ENCODE measurements at places on chromosomes 6 and 20.

GRCh38 chr6:135748189-135748588 lies 103.3 kb upstream of the PDE7B start:
- DNase-seq = no peak

DNA sequence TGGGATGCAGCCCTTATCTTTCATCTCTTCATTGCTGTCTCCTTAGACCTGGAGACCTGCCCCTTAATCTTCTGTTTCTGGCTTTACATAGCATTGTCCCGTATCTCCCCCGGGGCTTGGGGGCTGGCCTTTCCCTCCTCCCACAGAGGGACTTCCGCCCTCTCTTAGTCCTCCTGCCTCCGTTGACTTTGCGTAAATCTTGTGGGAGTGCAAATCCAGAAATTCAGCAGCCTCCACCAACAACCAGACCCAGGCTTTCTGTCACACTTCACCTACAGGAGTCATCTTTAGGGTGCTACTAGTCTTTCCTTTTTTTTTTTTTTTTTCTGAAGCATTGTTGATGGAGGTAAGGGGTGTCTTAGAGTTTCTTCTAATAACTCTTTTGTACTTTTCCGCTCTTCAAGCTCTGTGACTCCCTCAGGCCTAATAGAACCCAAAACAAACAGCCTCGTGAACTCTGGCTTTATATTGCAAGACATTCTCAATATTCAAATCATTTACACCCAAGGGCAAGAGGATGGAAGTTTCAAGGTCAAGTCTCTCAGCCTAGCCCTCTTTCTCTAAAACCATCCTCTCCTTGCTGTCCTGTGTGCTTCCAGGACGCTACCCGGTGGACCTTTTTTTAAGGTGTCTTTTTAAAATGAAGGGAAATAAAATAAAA lies 66.2 kb downstream of the RREB1 start:
- DNase-seq = no peak

- DNase-seq = no peak
Observed at GRCh38 chr6:124694139-124694705, 268.0 kb upstream of the RNF217 start.

DNA sequence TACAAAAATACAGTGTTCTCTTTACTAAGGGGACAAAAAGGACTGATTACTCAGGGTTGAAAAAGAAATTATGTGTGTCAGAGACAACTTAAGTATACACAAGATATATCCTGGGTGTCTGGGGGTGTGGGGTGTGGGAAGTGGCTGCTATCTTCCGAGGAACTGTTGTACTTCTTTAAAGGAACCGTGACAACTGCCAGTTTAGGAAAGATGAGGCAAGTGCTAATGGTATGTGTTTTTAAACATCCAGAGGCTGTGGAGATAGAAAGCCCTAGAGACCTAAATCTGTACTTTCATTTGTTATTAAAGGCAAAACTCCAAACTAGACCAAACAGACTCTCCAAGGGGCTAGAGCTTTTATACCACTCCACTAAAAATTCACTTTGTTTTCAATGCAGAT lies 95.6 kb downstream of the SNAP25 start:
- DNase-seq = peak; percentile 47

- DNase-seq = peak; percentile 56
Observed at GRCh38 chr6:19691465-19692167, 145.6 kb upstream of the ID4 start.

GRCh38 chr20:56968376-56969048 lies 297.9 kb downstream of the BMP7 start:
- no peak for DNase-seq

DNA sequence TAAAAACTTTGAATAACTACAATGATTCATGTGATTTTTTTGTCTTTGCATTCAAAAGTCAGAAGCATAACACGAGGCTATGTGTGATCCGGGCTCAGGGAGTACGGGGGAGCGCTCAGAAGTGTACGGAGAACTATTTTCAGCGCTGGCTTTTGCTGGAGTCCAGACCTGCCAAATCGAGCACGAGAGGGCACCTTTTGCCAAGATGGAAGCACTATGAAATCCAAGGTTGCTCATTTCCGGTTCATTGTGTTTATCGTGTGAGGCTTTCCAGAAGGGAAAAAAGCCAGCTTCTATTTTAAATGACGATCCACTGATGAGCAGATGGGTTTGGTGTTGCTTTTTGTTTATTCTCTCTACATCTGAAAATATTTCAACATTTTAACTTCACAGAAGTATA lies 11.3 kb downstream of the RAMACL start:
- no peak for DNase-seq

GRCh38 chr20:24337069-24337468 lies 132.4 kb upstream of the SYNDIG1 start:
- peak; percentile 44 for DNase-seq

GRCh38 chr6:137303441-137303840 lies 84.3 kb upstream of the IFNGR1 start:
- peak; percentile 10 for DNase-seq

DNA sequence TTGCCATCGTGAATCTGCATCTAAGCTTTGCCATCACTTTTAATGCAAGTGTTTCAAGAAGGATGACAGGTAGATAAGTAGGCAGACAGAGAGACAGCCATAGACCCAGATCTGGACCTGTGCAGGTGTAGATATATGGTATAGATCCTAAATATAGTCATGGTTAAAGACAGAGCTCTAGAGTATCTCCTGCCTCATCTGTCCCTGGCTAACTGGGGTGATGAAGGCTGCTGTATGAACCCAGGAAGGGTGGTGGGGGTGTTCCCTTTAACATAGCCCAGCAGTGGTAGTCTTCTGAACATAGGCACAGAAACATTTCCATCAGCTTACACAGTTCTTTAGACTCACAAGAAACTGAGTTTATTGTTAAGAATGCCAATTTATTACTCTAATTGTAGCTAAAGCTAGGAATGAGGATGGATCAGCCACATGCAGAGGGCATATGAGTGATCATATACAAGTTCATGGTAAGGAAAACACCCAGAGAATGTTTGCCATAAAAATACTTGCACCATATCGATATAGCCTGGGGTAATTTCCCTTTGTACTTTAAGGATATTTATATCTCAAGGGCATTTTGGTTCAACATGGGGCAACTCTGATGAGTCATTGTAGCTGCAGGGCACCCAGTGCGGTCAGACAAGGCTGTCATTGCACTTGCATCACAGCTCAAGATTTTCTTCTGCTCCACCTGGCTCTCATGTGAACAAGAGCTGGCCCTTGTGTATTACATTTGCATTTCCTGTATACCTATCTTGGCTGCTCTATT lies 587.2 kb downstream of the EPM2A start:
- peak; percentile 76 for DNase-seq

DNA sequence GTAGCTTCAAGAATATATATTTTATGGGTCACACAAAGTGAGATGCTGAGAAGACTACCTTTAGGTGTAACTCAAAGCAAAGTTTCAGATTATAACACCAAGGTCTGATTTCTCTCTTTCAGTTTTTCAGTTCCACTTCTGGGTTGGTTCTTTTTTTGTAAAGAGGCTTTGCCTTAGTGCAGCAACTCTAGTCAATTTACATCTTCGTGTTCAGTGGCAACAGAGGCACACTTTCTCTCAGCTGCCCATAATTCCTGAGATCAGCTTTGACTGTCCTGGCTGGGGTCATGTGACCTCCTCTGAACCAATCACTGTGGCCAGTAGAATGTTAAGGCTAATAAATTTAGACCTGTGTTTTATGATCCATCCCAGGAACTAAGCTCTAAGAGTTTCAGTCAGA lies 120.2 kb downstream of the TINAG start:
- DNase-seq = no peak

- DNase-seq = no peak
Observed at GRCh38 chr6:8881663-8882062, 446.3 kb upstream of the SLC35B3 start.

DNA sequence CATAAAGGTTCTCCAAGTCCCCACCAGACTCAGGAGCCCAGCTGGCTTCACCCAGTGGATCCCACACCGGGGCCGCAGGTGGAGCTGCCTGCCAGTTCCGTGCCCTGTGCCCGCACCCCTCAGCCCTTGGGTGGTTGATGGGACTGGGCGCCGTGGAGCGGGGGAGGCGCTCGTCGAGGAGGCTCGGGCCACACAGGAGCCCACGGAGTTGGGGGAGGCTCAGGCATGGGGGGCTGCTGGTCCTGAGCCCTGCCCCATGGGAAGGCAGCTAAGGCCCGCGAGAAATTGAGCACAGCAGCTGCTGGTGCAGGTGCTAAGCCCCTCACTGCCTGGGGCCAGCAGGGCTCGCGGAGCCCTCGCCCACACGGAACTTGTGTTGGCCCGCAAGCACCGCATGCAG lies 234.4 kb upstream of the HSF2 start:
- DNase-seq = no peak

GRCh38 chr6:47200536-47201334 lies 109.0 kb downstream of the TNFRSF21 start:
- DNase-seq = peak; percentile 25

GRCh38 chr6:139129284-139129683 lies 5.6 kb upstream of the HECA start:
- peak; percentile 81 for DNase-seq

DNA sequence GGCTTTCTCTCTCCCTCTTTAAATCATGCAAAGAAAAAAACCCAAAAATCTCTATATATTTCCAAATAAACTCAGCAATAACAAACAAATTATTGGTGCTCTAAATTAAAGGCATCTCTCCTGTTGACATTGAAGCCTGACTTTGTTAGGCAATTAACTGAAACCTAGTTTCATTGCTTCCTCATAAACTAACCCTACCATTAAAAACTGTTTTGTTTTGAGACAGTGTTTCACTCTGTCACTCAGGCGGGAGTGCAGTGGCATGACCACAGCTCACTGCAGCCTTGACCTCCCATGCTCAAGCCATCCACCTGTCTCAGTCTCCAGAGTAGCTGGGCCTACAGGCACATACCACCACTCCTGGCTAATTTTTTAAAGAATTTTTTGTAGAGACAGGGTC lies 34.9 kb downstream of the PIGU start:
- no peak for DNase-seq

- DNase-seq = no peak
Observed at GRCh38 chr6:105711216-105711615, 308.3 kb upstream of the PREP start.

DNA sequence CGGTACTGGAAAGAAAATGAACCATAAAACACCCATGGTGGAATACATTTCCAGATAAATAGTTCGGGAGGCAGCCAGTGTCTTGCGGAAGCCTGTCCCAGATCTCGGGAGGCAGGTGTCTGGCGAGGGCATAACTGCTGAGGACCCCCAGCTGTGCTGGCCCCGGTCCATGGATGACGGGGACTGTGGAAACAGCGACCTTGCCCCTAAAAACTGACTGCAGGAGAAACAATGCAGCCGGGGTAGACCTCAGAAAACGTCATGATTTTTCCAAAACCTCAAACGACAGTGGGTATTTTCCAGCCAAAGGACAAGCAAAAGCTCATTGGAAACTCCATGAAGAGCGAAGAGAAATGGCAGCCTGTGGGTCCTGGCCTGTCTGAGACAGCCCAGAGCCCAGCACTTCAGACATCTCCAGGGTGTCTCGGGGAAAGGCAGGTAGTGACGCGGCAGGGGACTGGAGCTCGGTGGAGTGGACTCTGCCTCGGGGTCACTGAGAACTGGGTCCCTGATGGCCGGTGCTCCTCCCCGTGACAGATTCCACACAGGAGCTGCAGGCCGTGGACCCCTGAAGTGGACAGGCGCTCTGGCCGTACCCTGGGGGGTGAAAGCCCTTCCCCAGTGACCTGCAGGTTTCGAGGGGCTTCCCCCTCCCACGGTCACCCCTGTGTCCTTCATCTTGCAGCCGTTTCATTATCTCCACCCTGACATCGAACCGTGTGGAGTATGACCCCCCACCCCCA lies 188.6 kb downstream of the SYNDIG1 start:
- peak; percentile 51 for DNase-seq

GRCh38 chr20:57769756-57770155 lies 59.9 kb upstream of the PMEPA1 start:
- no peak for DNase-seq

DNA sequence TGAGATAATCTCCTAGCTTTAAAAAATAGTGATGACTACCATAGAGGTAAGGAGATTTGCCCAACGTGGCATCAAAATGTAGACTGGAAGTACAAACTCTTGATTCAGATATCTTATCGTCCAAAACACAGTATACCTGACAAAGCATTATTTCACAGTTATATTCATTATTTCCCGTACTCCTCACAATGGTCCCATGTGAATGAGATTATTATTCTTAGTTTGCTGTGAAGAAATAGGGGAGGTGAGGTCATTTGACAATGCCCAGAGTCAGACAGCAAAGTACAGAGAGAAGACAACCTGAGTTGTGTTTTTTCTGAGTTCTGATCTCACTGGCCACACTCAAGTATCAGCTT lies 1.2 kb upstream of the TFB1M start:
- no peak for DNase-seq

- no peak for DNase-seq
Observed at GRCh38 chr6:44540881-44541280, 153.4 kb downstream of the CDC5L start.

- DNase-seq = peak; percentile 12
Observed at GRCh38 chr6:220721-221475, 71.4 kb upstream of the DUSP22 start.

- DNase-seq = peak; percentile 47
Observed at GRCh38 chr6:149451376-149452036, 33.3 kb downstream of the ZC3H12D start.

GRCh38 chr6:56521454-56521853 lies 121.2 kb downstream of the DST start:
- DNase-seq = no peak

GRCh38 chr6:95071464-95071863 lies 505.9 kb upstream of the MANEA start:
- no peak for DNase-seq

- DNase-seq = no peak
Observed at GRCh38 chr6:128406453-128406852, 113.9 kb downstream of the PTPRK start.

DNA sequence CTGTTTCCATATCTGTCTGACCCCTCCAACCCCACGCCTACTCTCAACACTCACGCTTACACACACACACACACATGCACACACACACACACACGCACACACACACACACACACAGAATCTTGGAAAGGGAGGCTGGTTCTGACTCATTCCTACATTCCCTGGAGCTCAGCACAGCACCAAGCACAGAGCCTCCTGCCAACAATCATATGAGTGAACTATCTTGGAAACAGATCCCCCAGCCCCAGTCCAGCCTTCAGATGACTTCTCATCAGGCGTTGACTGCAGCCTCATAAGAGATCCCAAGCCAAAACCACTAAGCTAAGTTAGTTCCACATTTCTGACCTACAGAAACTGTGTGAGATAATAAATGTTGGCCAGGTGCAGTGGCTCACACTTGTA lies 14.1 kb upstream of the HCK start:
- peak; percentile 19 for DNase-seq

GRCh38 chr6:140581601-140582000 lies 1207.2 kb upstream of the CITED2 start:
- DNase-seq = no peak

GRCh38 chr6:41122373-41122772 lies 31.8 kb downstream of the TREML1 start:
- DNase-seq = peak; percentile 17

Data from astrocyte of the hippocampus (primary cell).